Caudate nucleus (tissue), 63 donors: ENCODE measurements at places on chromosomes 4 and X.

DNA sequence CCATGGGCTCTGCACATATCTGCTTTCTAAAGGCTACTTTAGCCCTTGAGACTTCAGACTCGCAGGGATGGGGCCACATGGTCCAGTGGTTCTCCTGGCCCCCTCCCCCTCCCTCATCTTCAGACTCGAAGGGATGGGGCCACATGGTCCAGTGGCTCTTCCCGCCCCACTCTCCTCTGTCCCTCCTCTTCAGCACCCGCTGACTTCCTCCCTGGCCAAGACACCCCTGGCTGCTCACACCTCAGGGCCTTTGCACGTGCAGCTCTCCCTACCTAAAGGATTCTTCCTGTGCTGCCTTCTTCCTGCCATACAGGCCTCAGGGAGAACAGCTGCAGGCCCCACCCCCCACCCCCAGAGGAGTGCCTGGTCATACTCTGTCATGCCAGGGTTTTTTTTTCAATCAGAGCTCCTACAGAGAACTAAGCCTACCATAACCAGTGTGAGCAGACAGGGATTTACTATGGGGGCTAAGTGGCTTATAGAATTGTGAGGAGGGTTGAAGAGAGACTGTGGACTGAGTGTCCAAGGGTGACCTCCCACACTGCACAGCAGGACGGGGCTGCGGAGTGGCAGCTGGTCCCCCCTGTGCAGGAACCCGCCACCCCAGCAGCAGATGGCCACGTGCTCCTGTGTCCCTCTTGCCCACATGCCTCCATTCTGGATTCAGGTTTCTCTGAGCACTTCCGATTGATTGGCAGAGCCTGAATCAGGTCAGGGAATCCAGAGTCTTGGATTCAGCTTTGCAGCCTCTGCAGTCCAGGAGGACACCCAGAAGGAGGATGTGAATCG is 6.1 kb upstream of the SPON2 start:
- DNase-seq: no peak

DNA sequence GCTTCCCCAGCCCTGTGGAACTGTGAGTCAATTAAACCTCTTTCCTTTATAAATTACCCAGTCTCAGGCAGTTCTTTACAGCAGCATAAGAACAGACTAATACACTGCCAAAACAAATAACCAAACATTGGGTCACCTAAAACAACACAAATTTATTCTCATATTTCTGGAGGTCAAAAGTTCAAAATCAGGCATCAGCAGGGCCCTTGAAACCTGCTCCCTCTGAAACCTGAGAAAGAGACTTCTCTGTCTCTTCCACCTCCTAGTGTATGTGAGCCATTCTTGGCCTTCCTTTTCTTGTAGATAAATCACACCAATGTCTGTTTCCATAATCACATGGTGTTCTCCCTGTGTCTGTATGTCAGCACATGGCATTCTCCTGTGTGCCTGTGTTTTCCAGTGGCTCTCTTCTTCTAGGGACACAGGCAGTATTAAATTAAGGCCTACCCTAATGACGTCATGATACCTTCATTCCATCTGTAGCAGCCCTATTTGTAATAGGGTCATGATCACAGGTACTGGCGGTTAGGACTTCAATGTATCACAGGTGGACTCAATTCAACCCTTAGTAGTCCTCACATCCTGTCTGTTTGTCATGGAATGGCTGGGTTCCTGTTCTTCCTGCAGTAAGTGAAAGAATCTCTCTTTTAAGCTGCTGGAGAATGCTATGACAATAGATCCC is 147.3 kb upstream of the CLNK start:
- no peak for DNase-seq

GRCh38 chrX:22987452-22987851 is 12.3 kb upstream of the DDX53 start:
- no peak for DNase-seq

GRCh38 chrX:141662781-141663180 is 35.8 kb downstream of the SPANXD start:
- no peak for DNase-seq

DNA sequence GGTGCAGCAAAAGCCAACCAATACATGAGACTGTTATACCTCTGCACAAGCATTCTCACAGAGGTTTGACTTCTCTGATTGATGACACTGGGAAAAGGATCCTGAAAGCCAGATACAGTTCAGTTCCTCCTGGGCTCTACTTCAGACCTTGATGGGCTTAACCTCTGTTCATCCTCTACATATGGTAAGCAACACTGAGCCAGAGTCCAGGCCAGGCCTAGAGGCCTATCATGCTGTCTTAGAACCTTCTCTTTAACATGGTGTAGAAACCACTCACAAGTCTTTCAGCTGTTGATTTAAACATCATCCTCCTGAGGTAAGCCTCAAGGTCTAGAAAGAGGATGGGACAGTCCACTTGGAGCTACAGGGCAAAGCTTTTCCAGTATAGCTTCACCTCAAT is 9.2 kb downstream of the MAD2L1 start:
- no peak for DNase-seq
